Stimulated activated CD8-positive, alpha-beta memory T cell treated with anti-CD3 and anti-CD28 coated beads, Interleukin-15, amount 100 ng/mL, for 48 hours (primary cell): ENCODE measurements at places on chromosomes 3 and 15.

DNA sequence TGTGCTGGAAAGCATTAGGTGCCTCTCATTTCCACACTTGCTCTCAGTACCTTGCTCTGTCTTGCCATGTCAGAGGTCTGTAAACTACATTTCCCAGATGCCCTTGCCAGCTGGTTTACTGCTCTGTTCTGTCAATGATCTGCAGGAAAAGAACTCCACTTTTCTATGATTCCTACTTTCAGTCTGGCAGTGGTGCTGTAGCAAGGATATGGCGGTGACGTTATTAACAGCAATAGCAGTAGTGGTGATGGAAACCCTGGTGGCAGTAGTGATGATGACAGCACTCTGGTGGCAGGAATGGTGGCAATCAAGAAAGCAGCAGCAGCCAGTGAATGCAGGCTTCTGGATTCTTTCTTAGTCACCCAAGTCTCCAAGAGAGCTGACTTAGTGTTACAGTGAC is 665.2 kb downstream of the DIPK2A start:
- no peak for DNase-seq

- no peak for DNase-seq
These were observed 12.8 kb downstream of the PPCDC start for GRCh38 chr15:75036212-75036616.

GRCh38 chr3:117622171-117622841 is 912.7 kb downstream of the TUSC7 start:
- DNase-seq, result no peak

- no peak for DNase-seq
These were observed 44.3 kb downstream of the THRB start for GRCh38 chr3:24450160-24450907.

DNA sequence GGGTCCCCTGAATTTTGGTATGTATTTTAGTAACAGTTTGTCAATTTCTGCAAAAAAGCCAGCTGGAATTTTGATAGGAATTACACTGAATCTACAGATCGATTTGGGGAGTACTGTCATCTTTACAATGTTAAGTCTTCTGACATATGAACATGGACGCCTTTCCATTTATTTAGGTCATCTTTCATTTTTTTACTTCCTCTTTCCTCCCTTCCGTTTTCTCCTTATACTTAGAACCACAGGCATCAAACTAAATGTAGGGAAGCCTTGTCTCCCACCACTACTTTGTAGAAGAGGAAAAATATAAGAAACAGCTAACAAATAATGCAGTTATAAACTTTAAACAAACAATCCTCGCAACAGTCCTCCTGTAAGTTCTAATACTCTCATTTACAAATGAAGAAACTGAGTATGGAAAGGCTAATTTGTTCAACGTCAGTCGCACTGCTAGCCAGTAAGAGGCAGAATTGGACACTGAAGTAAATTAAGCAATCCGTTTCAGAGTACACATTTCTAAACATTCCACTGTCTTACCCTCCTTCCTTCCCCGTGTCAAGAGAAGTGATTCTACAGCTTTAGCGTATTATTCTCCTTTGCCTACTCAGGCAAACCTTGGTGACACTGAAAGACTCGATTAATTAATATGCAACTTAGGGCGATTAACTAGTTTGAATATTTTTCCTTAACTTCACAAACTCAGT is 25.6 kb downstream of the RHOA start:
- no peak for DNase-seq

GRCh38 chr15:40333922-40334492 is 6.7 kb downstream of the CCDC9B start:
- no peak for DNase-seq

DNA sequence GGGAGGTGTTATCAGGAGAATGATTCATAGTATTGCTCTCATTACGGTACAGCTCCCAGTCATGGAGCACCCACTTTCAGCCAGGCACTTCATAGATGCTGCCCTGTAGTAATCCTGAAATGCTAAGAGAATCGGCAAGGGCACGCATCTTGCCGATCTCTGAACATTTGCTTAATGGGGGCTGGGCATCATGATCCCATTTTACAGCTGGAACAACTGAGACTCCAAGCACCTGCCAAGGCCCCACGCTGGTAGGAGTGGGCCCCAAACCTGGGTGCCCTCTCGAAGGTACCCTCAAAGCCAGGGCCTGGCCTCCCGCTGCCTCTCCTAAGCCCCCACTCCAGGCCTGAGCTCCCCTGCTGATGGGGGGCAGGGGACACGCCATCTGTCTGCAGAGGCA is 47.3 kb downstream of the RPN1 start:
- no peak for DNase-seq

DNA sequence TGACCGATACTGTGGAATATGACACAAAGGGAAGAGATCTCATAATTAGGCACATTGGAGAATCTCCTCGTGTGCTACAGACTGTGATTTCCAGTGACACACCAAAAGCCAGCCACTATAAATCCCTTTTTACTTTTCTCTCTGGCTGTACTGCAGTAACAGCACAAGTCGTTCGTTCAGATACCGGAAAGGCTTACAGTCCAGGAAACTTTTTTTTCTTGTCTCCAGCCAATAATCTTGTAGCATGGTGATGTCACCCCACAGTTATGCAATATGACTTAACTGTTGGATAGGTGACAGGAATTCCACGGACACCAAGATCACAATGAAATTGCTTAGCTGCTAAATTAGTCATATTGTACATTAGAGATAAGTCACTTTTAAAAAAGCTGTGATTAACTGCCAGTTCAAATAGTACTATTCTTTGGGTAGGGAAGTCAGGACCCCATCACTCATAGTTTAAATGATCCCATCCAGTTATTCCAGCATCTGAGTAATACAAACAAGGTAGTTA is 36.3 kb upstream of the TSC22D2 start:
- DNase-seq, result no peak

GRCh38 chr3:152511904-152512303 is 243.2 kb downstream of the MBNL1 start:
- no peak for DNase-seq

- no peak for DNase-seq
These were observed 43.5 kb upstream of the ULK4 start for GRCh38 chr3:42005401-42005800.

GRCh38 chr3:122265957-122266356 is 59.1 kb upstream of the CSTA start:
- DNase-seq, result no peak

- no peak for DNase-seq
These were observed 14.3 kb upstream of the CCNL1 start for GRCh38 chr3:157174290-157174648.

GRCh38 chr3:30544812-30545211 is 61.6 kb upstream of the TGFBR2 start:
- no peak for DNase-seq

DNA sequence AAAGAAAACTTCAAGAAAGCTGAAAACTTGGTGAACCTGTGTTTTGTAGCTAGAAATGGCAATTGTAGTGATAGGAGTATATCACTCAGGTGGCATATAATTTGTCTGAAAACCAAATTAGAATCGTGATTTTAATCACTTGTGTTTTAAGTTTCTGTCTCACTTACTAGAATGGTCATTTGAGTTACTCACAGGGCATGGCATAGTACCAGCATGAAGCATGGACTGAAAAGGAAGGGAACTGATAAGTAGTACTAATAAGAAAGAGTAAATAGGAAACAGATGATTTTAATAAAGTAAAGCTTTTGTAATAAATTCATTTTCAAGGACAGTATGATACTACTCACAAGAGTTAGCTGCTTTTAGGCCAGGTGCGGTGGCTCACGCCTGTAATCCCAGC is 22.1 kb downstream of the OSBPL11 start:
- DNase-seq, result no peak

DNA sequence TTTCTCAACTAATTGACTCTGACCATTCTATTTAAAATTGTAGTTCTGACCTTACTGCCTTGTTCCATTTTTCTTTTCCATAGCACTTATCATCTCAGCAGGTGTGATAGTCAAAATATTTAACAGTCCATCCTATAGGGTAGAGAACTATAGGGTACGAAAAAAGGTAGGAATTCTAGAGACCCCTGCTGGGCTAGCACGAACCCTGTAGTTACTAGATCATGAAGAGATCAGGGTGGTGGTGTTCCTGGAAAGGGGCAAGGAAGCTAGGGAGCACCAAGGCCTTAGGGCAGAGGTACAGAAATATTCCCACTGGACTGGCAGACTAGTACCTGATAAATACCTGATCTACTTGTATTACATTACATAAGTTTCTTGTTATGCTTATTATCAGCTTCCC is 31.9 kb upstream of the XIRP1 start:
- DNase-seq, result no peak

DNA sequence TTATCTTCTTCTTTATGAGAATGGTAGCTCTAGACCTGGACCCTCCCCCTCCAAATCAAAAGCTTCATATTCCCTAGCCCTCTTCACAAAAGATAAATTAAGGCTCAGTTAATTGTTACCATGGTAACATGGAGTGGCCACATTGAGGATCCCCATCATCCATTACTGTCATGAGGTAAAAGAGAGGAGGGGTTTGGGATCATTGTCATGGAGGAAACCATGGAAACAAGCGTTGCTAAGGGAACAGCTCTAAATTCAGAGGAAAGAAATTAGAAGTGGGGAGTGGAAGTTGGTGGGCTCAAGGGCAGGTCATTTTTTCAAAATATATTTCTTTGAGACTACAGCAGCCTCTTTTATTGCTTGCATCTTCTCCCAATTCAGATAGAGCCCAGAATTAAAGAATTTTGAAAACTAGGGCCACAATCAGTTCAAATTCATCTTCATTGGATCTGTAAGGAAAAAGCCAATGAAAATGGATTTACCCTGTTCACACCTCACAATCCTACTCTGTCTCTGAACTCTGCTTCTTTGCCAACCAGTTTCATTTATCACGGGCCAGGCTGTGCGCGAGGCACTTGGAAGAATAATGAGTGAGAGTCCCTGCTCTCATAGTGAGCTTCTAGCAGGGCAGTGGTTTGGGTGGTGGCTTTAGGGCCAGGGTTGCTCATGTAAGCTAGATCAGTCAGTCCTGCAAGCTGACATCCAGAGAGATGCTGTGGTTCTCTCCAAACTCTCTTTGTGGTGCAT is 11.6 kb upstream of the AEN start:
- no peak for DNase-seq

- DNase-seq, result no peak
These were observed 179.1 kb upstream of the SMAD3 start for GRCh38 chr15:66886241-66886675.

DNA sequence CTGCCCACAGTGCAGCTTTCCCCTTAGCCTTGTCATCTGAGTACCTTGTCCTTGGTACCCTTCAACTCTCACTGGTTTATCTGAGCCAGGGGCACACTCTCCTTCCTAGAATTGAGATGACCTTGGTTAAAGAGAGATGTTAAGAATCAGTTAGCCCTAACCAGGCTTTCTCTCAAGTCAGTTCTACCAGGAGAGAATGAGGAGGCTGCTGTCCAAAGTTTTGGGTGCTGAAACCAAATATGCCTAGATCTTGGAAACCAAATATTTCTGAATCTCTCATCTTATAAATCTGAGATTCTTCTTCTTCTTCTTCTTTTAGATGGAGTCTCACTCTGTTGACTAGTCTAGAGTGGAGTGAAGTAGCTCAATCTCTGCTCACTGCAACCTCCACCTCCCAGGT is 12.0 kb upstream of the CTXND1 start:
- DNase-seq, result no peak

- DNase-seq, result no peak
These were observed 3.3 kb downstream of the RAB8B start for GRCh38 chr15:63192619-63193206.

DNA sequence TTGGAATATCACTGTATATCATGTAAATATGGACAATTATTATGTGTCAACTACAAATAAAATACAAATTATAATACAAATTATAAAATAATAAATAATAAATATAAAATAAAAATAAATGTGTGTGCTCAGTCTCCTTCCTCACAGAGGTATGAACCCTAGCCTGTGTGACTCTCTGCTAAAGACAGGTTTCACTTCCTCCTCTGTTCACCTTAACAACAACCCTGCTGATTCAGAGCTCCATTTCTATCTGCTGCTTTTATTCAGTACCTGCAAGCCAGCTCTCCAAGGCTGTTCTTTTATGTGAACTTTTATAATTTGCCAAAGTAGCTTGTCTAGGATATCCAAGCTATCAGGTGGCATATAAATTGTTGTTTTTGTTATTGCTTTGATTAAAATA is 610.7 kb upstream of the GRM7 start:
- DNase-seq, result no peak

- DNase-seq, result no peak
These were observed 64.5 kb downstream of the MITF start for GRCh38 chr3:69803681-69804270.

DNA sequence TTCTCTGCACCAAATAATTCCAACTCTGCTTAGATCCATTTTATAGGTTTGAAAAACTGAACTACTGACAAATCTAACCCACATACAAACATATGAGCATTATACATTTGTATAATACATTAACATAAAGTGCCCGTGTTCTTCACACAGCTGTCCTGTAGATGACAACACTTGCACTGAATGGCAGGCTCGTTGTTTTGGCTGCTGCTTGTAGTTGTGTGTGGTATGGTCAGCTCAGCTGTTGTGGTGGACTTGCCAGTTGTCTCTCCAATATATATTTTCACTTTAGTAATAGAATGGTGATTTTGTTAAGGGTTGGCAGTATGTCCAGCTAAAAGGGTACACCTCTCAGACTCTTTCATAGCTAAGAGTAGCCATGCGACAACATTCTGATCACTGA is 30.5 kb downstream of the CHST2 start:
- DNase-seq, result no peak

- no peak for DNase-seq
These were observed 94.1 kb downstream of the VGLL4 start for GRCh38 chr3:11549580-11550140.

DNA sequence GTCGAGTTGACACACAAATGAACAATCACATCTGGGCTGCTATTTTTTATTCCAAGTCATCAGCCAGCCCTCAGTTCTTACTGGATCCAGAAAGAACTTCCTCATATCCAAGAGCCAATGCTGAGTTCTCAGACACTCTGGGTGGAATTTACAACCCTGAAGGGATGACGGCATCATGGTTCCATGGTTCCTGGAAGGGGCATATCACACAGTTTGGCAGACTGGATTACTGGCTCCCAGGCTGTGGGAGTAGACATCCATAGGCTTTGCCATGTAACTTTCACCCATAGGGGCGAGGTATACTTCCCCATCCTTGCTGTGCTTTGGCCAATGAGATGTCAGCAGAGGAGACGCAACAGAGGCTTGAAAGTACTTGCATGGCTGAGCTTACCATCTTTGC is 26.9 kb upstream of the KBTBD12 start:
- DNase-seq, result no peak
